ENCODE measurements at places on chromosomes 2 and 18.

DNA sequence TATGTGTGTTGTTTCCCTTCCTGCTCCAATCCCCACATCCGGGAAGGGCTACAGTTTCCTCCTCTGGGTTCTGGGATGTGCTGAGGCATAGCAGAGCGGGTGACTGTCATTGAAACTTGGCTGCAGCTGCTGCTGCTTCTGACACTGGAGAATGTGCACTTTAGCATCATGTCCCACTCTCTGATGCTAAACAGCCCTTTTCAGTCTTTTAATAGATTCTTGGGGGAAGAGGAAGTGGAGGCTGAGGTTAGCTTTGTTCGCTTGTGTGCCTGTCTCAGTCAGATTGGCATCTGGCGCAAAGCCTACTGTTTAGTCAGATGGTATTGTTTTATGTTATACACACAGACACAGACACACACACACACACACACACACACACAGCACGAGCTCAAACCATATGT is 136.5 kb upstream of the RND3 start:
- no peak for DNase-seq

DNA sequence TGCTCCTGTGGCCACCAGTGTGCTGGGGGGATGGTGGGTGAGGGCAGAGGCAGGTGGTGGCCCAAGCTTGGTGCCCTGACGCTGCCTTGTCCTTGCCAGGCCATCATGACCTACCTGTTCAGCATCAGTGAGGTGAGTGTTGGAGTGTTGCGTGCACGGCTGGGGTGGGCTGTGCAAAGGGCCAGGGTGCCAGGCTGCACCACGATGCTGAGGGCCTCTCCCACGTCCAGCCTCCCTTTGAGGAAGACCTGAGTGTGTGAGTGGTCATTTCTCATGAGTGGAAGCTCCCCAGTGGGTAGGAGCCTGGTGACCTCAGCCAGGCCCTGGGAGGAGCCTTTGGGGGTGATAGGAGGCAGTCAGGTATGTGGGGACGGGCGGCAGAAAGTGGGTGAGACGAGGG is 3.2 kb downstream of the NT5DC4 start:
- no peak for DNase-seq

DNA sequence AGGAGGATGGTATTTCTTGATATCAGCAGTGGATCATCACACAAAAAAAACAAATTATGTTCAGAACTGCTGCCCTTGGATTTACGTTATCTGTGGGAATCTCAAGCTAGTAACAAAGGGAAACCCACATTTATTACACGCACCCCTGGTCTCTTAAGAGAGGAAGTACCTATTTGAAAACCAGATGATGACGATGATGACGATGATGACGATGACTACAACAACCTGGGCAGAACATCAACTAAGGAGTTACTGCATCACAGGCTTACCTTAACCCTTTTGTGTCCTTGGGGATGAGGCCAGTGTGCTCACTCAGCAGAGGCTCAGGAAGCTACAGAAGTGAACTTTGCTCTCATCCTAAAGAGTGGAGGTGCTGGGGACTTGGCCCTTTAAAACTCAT is 169.4 kb downstream of the FSHR start:
- DNase-seq: no peak

- DNase-seq: no peak
Measured at GRCh38 chr18:34594266-34594665, 115.8 kb upstream of the DTNA start.

- DNase-seq: no peak
Measured at GRCh38 chr2:96089356-96090195, 26.8 kb downstream of the ADRA2B start.

DNA sequence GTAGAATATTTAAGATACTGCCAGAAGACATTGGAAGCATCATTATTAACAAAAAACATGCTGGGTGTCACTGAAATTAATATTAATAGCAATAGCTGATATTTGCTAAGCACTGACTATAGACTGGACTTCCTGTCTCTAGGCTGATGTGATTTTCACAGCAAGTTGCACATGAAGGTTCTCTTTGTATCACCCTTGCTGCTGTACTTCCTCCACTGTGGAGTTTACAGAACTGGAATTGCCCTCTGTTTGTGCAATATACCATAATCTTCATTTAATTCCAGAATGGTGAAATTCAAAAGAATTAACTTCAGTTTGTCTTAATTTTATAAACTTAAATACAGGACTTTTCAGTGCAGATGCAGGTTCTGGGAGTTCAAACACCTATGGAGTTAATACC is 585.1 kb downstream of the RNF144A start:
- no peak for DNase-seq

DNA sequence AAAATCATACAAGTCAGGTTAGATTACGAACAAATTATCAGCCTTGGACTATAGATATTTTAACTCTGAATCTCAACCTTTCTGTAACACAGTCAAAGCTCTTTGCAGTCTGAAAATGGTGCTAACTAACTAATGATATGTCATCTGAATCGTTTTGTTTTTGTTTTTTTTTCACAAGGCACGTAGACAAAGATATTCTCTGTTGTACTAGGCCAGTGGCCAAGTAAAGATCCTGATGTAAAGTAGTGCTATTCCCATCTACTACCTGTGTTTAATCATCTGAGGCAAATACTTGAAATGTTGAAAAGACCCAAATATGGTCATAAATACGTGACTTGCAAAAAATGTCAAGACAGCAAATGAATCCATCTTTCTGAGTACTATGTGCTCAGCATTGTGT is 65.7 kb downstream of the REL start:
- DNase-seq: no peak

DNA sequence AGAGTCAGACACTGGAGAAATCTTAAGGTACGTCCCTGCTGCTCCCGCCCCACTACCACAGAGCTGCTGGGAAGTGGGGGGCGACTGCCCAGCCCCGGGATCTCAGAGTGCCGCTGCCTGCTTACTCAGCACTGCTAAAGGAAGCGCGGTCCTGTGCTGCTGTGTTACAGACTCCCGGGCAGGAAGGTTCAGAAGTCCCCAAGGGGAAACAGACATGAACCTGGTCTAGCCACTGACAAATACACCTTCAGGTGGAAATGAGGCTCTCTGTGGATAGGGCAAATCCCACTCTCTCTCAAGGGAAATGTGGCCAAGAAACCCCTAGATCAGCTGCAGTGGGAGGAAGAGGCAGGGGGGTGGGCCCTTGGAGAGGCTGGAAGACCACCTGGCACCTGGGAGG is 13.7 kb downstream of the MTERF4 start:
- DNase-seq: no peak

DNA sequence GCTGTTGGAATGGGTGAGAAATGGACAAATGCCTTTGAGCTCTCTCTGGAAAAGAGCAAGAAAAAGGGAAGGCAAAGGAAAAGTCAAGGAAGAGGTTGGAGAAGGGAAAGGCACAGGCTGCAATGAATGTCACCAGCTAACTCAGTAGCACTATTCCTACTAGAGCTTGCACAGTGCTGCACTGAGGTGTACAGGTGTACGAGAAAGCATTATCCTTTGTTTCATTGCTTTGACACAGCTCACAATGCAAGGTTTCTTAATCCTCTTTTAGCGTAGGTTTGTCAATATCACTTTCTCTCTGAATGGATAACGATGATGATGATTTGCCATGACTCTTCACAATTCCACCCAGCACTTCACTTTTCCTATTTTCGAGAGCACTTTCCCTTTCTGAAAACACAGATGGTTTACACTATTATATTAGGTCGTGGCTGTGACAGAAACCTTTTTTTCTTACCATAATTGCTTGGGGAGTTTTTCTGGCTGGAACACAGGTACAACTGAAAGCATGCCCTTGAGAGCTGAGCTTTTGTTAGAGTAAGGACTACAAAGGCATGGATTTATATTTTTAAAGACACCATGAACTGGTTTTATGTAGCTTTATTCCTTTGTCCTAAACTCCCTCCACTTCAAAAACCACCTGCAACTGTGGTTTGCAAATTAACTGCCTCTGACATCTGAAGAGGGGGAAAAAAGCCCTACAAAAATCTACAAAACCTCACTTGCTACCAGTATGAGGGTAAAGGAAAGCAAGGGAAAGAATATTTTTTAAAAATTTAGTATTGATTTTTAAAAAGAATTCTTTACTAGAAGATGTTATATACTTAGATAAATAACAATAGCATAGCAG is 265.5 kb downstream of the TGIF1 start:
- no peak for DNase-seq

GRCh38 chr2:20094142-20094755 is 42.8 kb upstream of the LAPTM4A start:
- no peak for DNase-seq

DNA sequence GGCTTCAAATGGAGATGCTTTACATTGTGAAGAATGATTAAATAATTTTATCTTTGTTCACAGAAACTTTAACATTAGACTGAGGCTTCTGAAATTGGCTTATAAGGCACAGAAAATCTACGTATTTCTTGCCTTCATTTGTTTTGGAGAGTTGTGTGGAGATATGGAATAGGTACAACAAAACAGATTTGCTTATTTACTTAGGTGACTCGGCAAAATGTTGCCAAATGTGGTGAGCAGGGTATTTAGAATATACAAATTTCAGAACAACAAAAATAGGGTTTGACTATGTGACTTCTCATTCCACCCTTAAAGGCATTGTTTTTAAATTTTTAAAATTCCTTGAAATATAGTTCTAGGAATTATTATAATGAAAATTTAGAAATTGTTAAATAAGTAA is 134.2 kb downstream of the KCNJ3 start:
- no peak for DNase-seq

DNA sequence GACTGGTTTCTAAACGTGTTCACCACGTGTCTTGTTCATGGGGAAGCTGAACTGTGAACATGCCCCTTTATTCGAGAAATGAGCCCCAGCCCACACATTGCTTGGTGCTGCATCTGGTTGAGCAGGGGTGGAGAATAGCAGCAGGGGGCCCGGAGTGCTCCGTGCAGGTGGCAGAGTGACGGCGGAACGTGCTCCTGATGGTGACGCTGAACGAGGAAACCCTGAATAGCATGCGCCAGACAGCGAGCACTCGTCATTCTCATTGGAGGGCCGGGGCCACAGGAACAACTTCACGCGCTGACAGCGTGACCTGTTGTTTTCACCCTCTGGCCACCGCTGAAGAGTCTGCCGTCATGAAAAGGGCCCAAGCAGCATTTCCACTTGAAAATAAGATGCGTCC is 125.8 kb upstream of the TPO start:
- no peak for DNase-seq

GRCh38 chr2:136392897-136393505 is 275.1 kb upstream of the CXCR4 start:
- no peak for DNase-seq

GRCh38 chr2:166375736-166376487 is at the start of gene SCN9A:
Gene SCN9A, minus strand, starts transcription at chr2:166375944. Its CDS starts 64,188 bp downstream, at chr2:166311756.
- peak; percentile 28 for DNase-seq

GRCh38 chr18:74291472-74291770 is 342 bp downstream of the CYB5A start:
- no peak for DNase-seq

DNA sequence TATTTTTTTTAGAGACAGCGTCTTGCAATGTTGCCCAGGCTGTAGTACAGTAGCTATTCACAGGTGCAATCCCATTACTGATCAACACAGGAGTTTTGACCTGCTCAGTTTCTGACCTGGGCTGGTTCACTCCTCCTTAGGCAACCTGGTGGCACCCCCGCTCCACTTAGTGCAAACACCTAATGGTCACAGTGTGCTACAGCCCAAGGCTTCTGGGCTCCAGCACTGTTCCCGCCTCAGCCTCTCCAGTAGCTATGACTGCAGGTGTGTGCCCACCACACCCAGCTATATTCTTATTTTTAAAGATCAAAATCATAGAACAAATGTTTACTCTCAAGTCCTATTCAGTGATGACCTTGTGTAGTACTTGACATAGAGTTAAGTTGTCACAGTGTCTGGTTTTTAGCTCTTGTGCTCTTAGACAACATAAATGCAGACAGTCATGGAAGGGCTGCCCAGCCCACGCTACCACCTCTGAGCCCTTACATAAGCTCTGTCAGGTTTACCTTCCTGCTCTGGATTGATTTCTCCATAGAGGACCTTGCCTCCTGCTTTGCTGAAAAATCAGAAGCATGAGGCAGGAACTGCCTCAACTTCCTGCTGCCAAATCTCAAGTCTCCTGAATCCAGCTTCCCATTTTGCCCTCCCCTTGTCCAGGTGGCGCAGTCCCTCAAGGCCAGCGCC is 82.2 kb upstream of the SLC1A4 start:
- no peak for DNase-seq

DNA sequence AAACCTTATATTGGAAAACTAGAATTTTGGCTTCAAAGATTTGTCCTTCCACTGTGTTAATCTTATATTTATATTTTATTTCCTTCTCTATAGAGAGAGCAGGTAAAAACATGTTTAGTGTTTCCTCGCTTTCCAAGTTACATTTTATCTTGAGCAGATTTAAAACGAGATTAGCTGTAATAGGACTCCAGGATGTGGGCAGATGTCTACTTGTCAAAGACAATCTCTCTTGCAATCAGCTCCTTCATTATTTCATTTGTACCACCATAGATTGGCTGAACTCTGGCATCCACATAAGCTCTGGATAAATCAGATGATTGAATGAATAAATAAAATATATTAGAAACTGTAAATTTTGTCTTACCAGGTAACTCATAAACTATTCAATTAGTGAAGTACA is 17.5 kb upstream of the KANSL1L start:
- DNase-seq: no peak

- no peak for DNase-seq
Measured at GRCh38 chr2:8309131-8309530, 372.7 kb upstream of the ID2 start.

GRCh38 chr2:105708697-105709096 is 36.0 kb upstream of the NCK2 start:
- no peak for DNase-seq

DNA sequence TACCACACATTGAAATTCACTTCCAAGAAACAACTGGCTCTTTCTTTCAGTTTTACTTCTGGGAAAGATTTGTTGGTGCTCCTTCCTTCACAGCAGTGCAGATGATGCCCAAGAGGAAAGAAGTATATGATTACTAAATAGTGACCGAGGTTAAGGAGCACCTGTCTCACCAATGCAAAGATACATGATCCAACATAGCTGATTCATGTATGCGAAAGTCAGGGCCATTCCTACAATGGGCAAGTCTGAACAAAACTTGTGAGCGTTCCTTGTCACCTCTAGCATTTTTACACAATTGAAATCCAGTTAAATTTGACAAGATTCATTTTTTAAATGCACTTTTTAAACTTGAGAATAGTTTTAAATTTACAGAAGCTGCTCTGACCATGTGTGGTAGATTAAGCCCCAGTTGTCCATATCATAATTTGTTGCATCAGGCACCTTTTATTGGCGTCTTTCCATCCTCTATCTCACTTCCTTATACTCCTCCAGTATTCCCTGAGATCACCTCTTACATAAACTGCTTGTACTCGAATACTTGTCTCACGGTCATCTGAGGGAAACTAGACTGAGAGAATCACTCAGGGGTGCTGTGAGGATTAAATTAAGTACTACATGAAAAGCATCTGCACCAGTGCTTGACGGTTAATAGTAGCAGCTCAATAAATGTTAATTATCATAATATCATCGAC is 438.8 kb upstream of the CDH20 start:
- no peak for DNase-seq

DNA sequence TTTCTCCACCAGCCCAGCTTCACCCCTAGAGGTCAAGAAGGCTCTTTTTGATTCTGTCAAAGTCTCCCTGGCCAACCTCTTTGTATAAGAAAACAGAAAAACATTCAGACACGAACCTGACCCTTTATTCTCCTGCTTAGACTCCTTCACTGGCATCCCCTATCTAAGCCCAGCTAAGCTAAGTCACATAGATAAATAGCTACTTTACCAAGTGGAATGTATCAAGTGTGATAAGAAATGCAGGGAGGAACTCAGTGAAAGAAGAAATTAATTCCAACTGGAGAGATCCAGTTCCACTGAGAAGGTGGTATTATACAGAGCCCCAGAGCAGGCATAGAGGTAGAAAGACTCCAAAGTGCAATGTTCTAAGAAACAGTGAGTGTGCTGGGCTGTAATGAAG is 489.5 kb downstream of the TNS1 start:
- DNase-seq: no peak

All from activated CD4-positive, alpha-beta T cell treated with anti-CD3 and anti-CD28 coated beads for 48 hours (primary cell).